Activated CD4-positive, alpha-beta memory T cell treated with anti-CD3 and anti-CD28 coated beads for 36 hours (primary cell): ENCODE measurements at places on chromosomes 3 and 15. TPM values are rescaled to one million over a fixed set of nuclear protein-coding genes. Genes with fewer than 3 reads are reported as not detected.

The PLA1A gene
- total RNA-seq, result 0.34 TPM

The SNX33 gene
- total RNA-seq, result 3.0 TPM

The CCDC54 gene
- total RNA-seq, result not detected

DNA sequence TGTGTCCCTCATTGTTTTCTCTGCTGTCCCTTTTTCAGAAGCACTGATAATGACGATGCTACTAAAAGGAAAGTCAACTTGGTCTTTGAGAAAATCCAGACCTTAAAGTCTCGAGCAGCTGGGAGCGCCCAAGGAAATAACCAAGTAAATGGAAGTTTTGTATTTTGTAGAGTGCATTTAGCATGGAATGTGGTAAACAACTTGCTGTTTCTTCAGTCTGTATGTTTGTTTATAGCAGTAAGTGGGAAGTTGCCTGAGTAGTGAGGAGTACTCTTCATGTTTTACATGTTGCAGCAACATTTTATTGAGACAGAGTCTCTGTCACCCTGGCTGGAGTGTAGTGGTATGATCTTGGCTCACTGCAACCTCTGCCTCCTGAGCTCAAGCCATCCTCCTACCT is 66.0 kb downstream of the CGNL1 start:
- no peak for DNase-seq

DNA sequence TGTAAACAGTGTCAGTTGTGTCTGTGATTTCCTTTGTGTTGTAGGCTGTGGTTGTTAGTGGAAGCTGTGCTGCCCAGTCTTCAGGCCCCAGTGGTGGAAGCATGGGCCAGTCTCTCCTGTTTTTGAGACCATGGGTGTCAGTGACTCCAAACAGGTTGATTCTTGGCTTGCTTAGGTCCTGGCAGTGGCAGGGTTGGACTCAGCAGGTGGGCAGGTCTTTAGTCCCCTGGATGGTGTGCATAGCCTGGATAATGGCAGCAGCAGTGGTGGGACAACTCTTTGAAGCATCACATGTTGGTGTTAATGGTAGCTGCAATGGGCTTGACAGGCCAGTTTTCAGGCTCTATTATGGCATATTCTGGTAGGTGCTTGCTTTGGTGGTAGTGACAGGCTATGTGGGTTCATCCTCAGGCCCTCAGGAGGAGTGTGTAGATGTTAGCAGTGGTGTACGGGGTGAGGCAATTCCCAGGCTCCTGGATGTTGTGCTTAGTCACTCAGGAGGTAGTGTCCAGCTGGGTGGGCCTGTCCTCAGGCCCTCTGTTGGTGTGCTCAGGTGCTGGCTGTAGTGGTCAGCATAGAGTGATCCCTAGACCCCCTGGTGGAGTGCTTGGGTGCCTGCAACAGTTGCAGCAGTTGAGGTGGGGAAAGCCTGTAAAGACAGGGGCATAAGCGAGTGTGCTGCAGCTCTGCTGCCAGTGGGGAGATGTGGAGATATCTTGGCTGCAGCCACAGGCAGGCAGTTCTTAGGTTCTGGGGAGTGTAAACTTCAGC is 596.7 kb downstream of the PDCD6IP start:
- DNase-seq, result no peak

DNA sequence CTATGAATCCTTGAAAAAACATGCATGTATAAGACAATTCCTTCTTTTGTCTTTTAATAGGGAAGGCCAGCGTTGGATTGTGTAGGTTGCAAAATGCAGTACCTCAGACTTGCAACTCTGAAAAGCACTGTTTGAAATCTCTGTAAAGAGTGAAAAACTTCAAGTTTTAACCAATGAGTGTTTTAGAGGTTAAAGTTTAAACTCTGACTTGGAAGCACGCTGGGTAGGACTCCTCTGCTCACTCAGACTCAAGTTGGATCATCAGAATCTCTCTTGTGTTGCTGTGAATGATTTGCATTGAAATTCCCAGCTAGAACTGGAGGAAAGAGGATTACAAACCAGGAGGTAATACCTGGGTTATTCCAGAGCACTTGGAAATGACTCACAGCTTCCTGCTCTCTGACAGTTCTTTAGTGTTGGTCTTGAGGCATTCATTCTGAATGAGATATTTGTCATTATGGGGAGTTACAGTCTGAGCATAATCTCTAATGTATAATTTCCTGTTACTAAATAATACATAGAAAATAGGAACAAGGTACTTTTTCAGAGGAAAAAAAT is 49.1 kb downstream of the PLS1 start:
- no peak for DNase-seq

DNA sequence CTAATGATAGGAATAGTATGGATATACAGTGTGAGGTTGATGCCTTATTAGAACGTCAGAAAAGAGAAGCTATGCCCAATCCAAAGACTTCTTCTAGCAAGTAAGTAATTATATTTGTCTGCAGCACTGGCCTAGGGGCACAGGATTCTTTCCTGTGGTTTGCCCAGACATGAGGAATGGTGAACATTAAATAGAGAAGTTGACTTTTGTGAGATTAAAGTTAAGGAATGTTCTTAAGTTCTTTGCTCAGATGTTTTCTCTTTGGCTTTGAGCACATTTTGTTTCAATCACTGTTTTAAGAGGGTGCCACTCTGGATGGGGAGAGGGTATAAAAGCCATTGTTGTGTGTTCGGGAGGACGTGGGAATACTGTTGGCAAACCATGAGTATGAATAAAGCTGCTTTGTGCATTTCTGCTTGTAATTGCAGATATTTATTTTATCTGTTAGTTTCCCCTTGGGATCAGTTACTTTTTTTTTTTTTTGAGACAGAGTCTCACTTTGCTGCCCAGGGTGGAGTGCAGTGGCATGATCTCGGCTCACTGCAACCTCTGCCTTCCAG is 8.3 kb downstream of the KIF23 start:
- DNase-seq, result no peak

GRCh38 chr3:95311272-95311671 is 1248.4 kb downstream of the NSUN3 start:
- DNase-seq, result no peak

DNA sequence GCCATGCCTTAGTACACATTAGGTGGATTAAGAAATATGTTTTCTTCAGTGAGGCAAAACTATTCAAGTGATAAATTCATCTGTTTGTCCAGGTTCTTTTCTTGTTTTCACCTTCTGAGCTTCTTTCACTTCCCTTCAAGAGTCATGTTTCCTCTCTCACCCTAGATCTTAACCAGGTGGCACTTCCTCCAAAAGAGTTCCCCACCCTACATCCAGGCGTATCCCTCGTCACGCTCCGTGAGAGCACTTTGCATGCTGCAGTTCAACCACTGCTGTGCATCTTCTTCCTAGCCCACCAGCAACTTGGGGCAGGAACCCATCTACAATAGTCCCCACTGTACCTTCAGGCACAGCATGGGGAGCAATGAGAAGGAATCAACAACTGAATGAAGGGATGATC is 28.9 kb downstream of the OSBPL10 start:
- DNase-seq, result no peak

GRCh38 chr3:135087782-135088181 is 292.7 kb downstream of the EPHB1 start:
- DNase-seq, result no peak

DNA sequence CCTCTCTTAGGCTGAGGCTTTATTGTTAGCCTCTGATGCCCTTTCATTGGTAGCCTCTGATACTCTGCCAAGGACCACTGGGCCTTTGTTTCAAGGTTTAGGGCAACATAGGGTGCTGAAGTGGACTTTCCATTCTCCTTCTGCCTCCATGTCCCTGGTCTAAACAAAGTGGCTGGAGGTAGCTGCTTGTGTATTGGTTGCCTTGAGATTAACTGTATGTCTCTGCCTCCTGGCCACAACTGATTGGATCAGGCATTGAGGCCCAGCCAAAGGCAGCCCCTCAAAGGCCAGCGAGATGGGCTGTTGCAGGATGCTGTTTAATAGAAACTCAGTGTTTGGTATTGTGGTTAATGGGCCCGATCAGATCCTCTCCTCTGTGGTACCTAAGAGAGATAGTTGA is 77.9 kb upstream of the PRR23C start:
- DNase-seq, result no peak

- DNase-seq, result no peak
Measured at GRCh38 chr3:170442947-170443346, 24.3 kb downstream of the CLDN11 start.

DNA sequence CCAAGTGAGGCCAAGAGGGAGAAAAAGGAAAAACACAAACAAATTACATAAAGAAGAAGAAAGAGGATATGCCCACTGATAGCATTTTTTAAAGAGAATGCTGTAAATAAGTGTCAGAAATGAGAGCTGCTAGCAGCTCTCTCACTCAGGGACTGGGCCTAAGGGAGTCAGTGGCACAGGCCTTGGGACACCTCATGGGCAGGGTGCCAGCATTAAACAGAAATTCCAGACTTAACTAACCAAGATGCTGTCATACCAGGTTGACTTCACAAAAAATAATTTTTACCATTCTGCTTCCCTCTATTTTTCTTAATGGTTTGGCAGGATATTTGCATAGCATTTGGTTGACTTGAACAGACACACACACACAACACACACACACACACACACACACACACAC is 92.3 kb upstream of the ADAMTSL3 start:
- no peak for DNase-seq

DNA sequence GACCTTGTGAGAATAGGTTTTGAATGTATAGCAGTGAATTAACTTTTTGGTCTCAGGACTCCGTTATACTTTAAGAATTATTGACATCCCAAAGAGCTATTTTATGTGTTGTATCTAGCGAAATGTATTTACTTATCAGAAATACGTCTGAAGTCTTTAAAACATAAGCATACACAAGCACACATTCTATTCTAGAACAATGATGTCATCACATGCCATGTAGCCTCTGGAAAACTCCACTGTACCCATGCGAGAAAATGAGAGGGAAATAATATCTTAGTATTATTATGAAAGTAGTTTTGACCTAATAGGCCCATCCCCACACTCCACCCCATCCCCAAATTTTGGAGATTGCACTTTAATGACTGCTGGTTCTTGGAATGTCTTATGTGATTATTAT is 1.5 kb downstream of the POLR2M start:
- DNase-seq, result no peak
